ENCODE measurements at places on chromosomes 11 and 22.

DNA sequence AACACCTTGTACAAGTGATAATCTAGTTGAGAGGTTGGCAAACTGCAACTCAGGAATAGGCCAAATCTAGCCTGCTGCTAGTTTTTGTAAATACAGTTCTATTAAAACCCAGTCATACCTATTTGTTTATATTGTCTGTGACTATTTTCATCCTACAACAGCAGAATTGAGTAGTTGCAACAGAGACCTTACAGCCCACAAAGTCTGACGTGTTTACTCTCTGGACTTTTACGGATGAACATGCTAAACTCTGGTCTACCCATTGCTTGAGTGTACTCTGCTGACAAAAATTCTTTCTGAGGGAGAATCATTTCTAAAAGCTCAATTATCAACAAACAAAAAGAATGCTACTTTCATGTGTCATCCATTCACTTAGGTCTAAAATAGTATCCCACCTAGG lies 287.0 kb downstream of the DYNC2H1 start:
- no peak for DNase-seq

DNA sequence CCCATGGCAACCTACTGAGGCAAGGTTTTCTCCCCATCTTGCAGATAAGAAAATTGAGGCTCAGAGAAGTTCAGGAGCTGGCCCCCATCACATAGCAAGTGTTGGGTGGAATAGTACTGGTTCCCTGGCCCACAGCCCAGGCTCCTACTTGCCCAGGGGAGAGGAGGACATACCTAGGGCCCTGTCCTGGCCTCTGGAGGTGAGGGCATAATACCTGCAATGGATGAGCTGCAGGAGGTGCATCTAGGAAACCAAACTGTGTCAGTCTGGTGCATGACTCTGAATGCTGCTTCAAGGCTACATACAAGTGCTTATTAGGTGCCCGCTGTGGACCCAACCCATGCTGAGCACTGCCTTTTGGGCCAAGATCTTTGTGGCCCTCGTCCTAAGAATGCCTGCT lies 40.0 kb upstream of the TPBGL start:
- DNase-seq: no peak

DNA sequence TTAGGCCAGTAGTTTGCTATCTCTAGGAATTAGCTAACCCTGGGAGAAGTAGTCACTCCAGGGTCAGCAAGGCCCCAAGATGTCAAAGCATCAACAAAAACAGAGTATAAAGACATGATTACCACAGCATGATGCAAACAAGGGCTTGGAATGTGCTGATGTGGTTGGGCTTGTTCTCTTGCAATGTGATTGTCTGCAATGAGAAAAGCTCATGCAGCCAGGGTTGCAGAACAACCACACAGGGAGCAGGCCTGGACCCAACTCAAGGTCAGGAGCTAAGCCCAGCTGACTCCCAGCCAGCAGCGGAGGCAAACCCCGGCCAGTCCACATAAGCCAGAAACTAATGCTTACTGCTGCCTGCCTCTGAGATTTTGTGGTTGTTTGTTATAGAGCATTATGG lies 132.4 kb upstream of the ZC3H12C start:
- DNase-seq: no peak

GRCh38 chr11:106697058-106697457 lies 321.2 kb downstream of the GUCY1A2 start:
- no peak for DNase-seq

DNA sequence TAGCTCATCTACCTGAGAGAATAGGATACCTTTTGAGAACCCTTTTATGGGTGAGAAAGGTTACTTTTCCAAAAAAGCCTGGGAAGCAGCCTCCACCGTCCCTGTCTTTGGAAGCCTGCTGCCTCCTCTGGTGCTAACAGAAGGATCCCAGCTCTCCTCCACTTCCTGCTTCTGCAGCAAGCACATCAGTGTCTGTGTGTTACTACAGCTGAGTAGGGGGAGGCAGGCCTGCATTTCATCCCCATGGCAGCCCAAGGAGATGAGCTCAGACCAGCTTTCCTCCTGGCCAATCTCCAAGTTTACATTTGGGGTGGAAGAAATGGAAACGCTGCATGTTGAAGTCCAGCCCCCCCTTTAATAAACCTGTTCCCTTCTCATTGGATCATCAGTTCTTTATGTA lies 7.4 kb upstream of the CCDC34 start:
- DNase-seq: no peak

GRCh38 chr11:43676933-43677332 lies 3.6 kb upstream of the HSD17B12 start:
- no peak for DNase-seq

- DNase-seq: no peak
These were observed 243.5 kb upstream of the ARHGAP20 start for GRCh38 chr11:110955776-110956175.

GRCh38 chr11:34605481-34606325 lies 15.2 kb upstream of the EHF start:
- DNase-seq: no peak

- no peak for DNase-seq
These were observed 101.4 kb downstream of the DBX1 start for GRCh38 chr11:20058749-20059458.

- DNase-seq: no peak
These were observed at the start of gene AMOTL1 for GRCh38 chr11:94767701-94768601. AMOTL1 (plus strand) TSS chr11:94768356; CDS start chr11:94768512, 156 bp downstream.

DNA sequence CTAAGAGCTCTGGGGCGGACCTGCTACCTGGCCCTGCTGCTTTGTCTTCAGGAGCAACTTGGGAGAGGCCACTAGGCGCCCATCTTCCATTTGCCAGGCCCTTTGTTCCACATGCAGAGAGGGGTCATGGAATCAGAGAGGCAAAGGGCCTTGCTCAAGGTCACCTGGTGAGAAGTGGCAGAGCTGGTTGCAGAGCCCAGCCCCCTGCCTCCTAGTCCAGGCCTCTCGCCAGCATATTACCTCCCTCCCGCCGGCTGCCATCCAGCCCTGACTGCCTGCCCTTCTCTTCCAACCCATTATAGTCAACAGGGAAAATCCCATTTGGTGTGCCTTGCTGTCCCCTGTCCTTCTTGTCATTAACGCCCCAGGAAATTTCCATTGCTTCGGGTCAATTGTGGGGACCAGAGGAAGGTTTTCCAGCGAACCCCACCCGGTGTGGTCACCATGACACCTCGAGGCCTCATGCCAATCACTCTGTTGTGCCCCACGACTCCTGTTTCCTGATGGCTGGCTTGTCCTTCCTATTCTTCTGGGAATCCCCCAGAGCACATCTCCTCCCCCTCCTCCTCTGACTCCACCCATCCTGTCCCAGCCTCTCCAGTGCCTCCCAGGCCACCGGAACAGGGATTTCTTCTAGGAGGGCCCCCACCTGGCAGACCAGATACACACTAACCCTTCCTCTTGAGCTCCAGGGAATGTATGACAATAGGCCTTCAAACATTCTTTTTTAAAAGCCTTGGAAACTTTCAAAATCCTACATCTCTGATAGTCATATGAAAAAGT lies 77.0 kb downstream of the NECTIN1 start:
- DNase-seq: no peak

GRCh38 chr11:70026012-70026411 lies 52.1 kb upstream of the ANO1 start:
- DNase-seq: no peak

DNA sequence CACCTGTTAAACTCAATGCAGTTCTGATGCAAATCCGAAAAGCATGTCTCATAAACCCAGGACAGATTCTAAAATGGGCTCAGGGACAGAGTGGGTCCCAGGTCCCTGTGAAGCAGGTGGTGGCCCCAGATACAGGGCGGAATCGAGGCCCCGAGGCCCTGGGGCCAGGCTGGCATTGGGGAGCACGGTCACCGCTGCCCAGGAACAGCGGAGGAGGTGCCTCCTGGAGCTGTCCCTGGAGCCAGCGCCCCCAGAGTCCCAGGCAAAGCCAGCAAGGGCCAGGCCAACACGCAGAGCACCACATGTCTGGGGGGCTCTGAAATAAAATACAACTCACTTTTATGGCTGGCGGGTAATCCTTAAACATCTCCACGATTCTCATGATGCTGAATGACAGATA lies 10.0 kb upstream of the TTLL8 start:
- DNase-seq: no peak

GRCh38 chr22:32564170-32565001 lies 89.8 kb downstream of the FBXO7 start:
- DNase-seq: no peak
